PC-9 (cell line): ENCODE measurements at places on chromosomes 2 and 18. TPM values are rescaled to one million over a fixed set of nuclear protein-coding genes. Genes with fewer than 3 reads are reported as not detected.

The PTMA gene
- 1,200 and 1,260 TPM in 2 replicates for total RNA-seq

The BCS1L gene
- total RNA-seq = 36.0 and 38.8 TPM in 2 replicates

The ATP6V1B1 gene
- 7.8 and 13.9 TPM in 2 replicates for total RNA-seq

The CIB4 gene
- not detected in 2 replicates for total RNA-seq

The TRIM43 gene
- total RNA-seq = not detected in 2 replicates

The C2orf80 gene
- not detected in 2 replicates for total RNA-seq

The CRYGD gene
- not detected in 2 replicates for total RNA-seq

The STAT4 gene
- 0.23 and 0.70 TPM in 2 replicates for total RNA-seq

The SNED1 gene
- total RNA-seq = 2.8 and 9.6 TPM in 2 replicates

The FRZB gene
- total RNA-seq = 0.15 TPM in 2 replicates

The KLHL30 gene
- 0.80 and 1.2 TPM in 2 replicates for total RNA-seq

The SNORC gene
- total RNA-seq = 10.4 and 20.0 TPM in 2 replicates

The ALLC gene
- not detected in 2 replicates for total RNA-seq

The CCDC148 gene
- 1.8 and 2.3 TPM in 2 replicates for total RNA-seq

The NAPG gene
- total RNA-seq = 28.1 and 31.0 TPM in 2 replicates

The ALPI gene
- total RNA-seq = not detected in 2 replicates

The NFE2L2 gene
- total RNA-seq = 117 and 138 TPM in 2 replicates

The SERPINB4 gene
- total RNA-seq = not detected in 2 replicates

The TMEM17 gene
- total RNA-seq = 7.6 and 11.0 TPM in 2 replicates

The TEKT4 gene
- total RNA-seq = 0.15 TPM in 1 of 2 replicates, not detected in the other

The SCN2A gene
- 0.15 TPM in 1 of 2 replicates, not detected in the other for total RNA-seq

The APCDD1 gene
- not detected in 2 replicates for total RNA-seq

The SFT2D3 gene
- total RNA-seq = 7.3 and 8.4 TPM in 2 replicates

The CPS1 gene
- 20.3 and 27.5 TPM in 2 replicates for total RNA-seq

The TDRD15 gene
- total RNA-seq = 1.9 and 2.9 TPM in 2 replicates

The FMNL2 gene
- 29.0 and 33.6 TPM in 2 replicates for total RNA-seq
